ENCODE measurements at places on chromosomes 13 and 19. TPM values are rescaled to one million over a fixed set of nuclear protein-coding genes. Genes with fewer than 3 reads are reported as not detected.

The CEACAM4 gene
- polyA plus RNA-seq, result 0.22 TPM

The PSENEN gene
- polyA plus RNA-seq, result 78.6 TPM

The SPHK2 gene
- 28.7 TPM for polyA plus RNA-seq

The KCNN1 gene
- 6.9 TPM for polyA plus RNA-seq

The ADGRE3 gene
- not detected for polyA plus RNA-seq

The BBC3 gene
- polyA plus RNA-seq, result 1.6 TPM

The SYDE1 gene
- 32.6 TPM for polyA plus RNA-seq

The CCDC70 gene
- not detected for polyA plus RNA-seq

The ZNF85 gene
- polyA plus RNA-seq, result 24.0 TPM

The ZNF491 gene
- 3.9 TPM for polyA plus RNA-seq

The DCT gene
- polyA plus RNA-seq, result 0.27 TPM

The FXYD1 gene
- 15.4 TPM for polyA plus RNA-seq

The ZGLP1 gene
- polyA plus RNA-seq, result 5.9 TPM

The TEX101 gene
- not detected for polyA plus RNA-seq

The GNG8 gene
- 3.4 TPM for polyA plus RNA-seq

The ZIC2 gene
- 0.53 TPM for polyA plus RNA-seq

The PTGIR gene
- polyA plus RNA-seq, result 3.1 TPM

The SLAIN1 gene
- polyA plus RNA-seq, result 18.3 TPM

The MYO1F gene
- polyA plus RNA-seq, result 13.3 TPM

The ZNF682 gene
- 21.4 TPM for polyA plus RNA-seq

The SH3GL1 gene
- 51.5 TPM for polyA plus RNA-seq

The FGF22 gene
- polyA plus RNA-seq, result 0.88 TPM

The CEACAM8 gene
- 0.09 TPM for polyA plus RNA-seq

The DOCK6 gene
- polyA plus RNA-seq, result 69.6 TPM

The CRTC1 gene
- 32.4 TPM for polyA plus RNA-seq

The IGFL1 gene
- not detected for polyA plus RNA-seq

The ZNF556 gene
- polyA plus RNA-seq, result 0.56 TPM

The F2RL3 gene
- 0.96 TPM for polyA plus RNA-seq

The GJB2 gene
- 5.2 TPM for polyA plus RNA-seq

The ZNF112 gene
- polyA plus RNA-seq, result 12.5 TPM
